NCI-H146 (cell line): ENCODE measurements at places on chromosomes 2 and 18.

- DNase-seq: no peak
These were observed 73.2 kb upstream of the ZCCHC2 start for GRCh38 chr18:62449490-62450104.

GRCh38 chr2:120602251-120602650 is 133.4 kb upstream of the GLI2 start:
- no peak for DNase-seq

GRCh38 chr2:100262046-100262445 is 60.3 kb downstream of the LONRF2 start:
- no peak for DNase-seq

GRCh38 chr2:74606927-74607326 is 41.2 kb downstream of the M1AP start:
- no peak for DNase-seq

GRCh38 chr2:68487773-68488355 is 20.5 kb downstream of the APLF start:
- DNase-seq: no peak

GRCh38 chr2:173090276-173090877 is 14.7 kb downstream of the MAP3K20 start:
- no peak for DNase-seq

DNA sequence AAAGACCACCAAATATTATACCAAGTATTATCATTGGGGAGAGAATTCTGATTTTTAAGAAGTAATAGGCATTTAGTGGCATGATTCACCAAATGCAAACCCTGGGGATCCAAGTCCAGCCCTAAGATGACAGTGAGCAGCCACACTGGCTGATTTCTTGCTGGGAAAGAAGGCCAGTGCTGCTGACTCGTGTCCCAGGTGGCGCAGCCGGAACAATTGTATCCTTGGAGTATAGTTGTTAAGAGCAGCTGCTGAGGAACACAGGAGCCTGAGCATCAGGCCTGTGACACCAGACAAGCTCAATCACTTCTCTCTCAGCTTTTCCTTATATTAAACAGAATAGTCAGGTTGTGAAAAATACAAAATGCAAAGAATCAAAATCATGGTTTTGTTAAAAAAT is 48.4 kb downstream of the LRP1B start:
- DNase-seq: no peak

- DNase-seq: peak; percentile 27
These were observed 20.8 kb upstream of the MYO3B start for GRCh38 chr2:170157025-170157684.

DNA sequence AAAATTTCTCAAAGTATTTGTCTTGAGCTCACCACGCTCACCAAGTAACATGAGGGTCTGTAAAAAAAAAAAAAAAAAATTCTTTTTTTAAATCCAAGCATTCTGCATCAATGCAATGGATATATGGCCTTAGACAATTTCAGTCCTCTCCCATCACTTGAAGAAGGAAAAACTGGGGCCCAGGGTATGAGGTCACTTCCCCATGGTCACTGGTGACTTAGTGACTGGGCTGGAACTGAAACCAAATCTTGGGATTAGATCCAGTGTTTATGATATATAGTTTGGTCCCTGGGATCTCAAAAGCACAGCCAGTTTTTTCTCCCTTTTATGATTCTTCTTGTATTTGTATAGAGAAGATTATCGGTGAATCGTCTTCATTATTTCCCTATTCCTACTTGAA is 477.9 kb upstream of the TNP1 start:
- DNase-seq: no peak

GRCh38 chr2:67839242-67839641 is 223.6 kb downstream of the C1D start:
- DNase-seq: no peak
